ENCODE measurements at places on chromosomes 2 and 18. TPM values are rescaled to one million over a fixed set of nuclear protein-coding genes. Genes with fewer than 3 reads are reported as not detected.

Gene SCYGR4
- total RNA-seq = not detected

Gene CAVIN2
- 76.9 TPM for total RNA-seq

DNA sequence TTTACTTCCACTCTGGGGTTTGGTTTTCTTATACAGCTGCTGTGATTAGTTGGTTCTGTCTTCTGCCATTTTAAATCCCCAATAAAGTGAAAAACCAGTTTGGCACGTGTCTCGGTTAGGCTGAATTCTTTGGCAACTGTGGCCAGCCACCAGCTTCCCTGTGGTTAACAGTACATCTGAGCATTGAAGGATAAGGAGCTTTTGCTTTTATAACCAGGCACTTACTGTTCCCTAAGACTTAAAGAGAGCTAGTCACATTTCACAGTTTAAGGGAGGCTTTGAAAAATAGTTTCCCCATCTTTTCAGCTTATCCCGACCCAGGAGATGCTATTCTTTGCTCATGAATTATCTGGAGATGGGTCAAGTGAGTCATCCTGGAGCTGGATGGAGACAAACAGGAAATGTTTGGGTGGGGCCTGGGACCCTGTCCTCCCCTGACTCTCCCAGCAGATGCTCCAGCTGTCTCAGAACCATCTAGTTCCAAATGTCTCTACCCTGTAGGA is 57.3 kb upstream of the EML6 start:
- H3K27me3 ChIP-seq = no peaks in the 10 kb centered on the region
- peaks cover 31% of the 10 kb centered on the region for H3K4me1 ChIP-seq
- peak overlapping the region; percentile 89 for H3K27ac ChIP-seq
- no peak overlapping the region for H3K4me3 ChIP-seq

DNA sequence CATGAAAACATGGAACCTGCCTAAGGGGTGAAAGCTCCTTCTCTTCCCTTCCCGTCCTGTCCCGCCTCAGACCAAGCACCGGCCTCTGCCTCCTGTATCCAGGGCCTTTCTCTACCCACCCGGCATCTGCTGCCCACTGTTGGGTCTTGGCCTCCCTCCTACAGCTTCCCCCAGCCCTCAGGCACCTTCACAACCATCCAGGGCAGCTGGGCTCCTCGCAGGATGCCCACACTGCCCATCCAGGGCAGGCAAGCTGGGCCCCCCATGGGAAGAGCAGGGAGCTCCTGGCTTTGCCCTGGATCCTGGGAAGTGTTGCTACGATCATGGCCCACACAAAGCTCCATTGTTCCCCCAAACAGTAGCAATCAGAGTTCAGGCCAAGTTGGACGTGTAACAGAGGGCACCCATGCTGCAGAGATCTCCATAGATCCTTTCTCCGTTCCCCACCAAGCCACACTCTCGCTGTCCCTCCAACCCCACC is 206.6 kb downstream of the NDUFA10 start:
- H3K27me3 ChIP-seq = no peaks in the 10 kb centered on the region
- H3K4me3 ChIP-seq = no peak overlapping the region
- no peak overlapping the region for H3K27ac ChIP-seq
- peaks cover 10% of the 10 kb centered on the region for H3K4me1 ChIP-seq
- no peaks in the 10 kb centered on the region for H3K36me3 ChIP-seq

Gene AGXT
- total RNA-seq = not detected

Gene ABCB11
- total RNA-seq = 0.08 TPM

DNA sequence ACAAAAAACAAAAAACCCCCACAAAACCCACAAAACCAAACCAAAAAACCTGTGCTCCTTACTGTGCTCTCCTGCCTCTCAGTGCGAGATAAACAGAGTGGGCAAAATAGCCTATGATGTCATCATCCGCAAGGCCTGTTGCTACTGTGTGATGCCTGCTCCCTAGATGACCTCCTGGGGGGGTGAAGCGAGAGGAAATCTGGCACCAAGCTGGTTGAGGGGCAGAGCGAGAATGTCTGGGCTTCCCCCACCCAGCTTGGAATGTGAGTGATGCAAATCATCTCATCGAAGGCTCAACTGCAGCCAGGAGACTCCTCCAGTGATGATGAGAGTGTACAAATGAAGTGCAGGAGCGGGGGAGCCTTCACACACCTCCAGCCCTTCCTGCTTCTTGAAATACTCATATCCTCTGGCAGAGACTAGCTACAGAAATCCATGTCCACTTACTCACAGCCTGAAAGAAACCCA is 57.7 kb upstream of the MAP4K3 start:
- peaks cover 21% of the 10 kb centered on the region for H3K4me1 ChIP-seq
- H3K27ac ChIP-seq = no peak overlapping the region
- no peak for DNase-seq
